ENCODE measurements at places on chromosomes 12 and 14.

GRCh38 chr14:32601906-32602305 is 272.8 kb downstream of the AKAP6 start:
- DNase-seq, result no peak

DNA sequence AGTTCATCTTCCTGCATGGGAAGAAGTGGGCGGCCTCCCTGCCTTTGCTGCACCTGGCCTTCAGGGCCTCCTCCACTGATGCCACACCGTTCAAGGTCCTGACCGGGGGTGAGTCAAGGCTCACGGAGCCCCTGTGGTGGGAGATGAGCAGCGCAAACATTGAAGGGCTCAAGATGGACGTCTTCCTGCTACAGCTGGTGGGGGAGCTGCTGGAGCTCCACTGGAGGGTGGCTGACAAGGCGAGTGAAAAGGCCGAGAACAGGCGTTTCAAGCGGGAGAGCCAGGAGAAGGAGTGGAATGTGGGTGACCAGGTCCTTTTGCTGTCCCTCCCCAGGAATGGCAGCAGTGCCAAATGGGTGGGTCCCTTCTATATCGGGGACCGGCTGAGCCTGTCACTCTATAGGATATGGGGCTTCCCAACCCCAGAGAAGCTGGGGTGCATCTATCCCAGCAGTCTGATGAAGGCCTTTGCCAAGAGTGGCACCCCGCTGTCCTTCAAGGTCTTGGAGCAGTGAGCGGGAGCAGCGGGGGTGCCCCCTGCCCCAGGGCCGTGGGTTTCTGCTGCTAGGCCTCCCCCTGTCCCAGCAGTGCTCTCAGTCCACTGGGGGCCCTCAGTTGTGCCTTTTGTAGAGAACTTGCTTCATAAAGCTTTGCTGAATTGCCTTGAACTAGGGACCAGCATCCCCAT is 12.4 kb downstream of the CBLN3 start:
- no peak for DNase-seq

DNA sequence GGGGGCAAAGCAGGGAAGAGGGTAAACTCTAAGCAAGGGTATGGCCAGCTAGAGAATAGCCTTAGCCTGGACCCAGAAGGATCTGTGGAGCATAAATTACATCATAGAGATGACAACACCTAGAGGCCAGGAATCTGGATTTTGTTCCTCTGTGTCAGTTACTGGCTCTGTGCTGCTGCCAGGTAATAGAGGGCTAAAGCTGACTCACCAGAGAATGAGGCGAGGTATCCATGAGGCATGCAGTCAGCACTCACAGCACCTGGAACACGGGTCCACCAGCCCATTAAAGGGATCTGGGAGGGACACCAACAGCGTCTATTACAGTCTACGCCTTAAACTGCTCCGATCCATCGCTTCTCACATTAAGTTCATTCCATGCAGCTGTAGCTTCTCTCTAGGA is 74.9 kb upstream of the CMKLR1 start:
- no peak for DNase-seq

- no peak for DNase-seq
Observed at GRCh38 chr14:85150166-85150565, 379.8 kb upstream of the FLRT2 start.

GRCh38 chr12:116318576-116319232 is 41.2 kb upstream of the MED13L start:
- DNase-seq, result no peak
